ENCODE measurements at places on chromosomes 4 and X.

- DNase-seq, result no peak
Measured at GRCh38 chr4:131084997-131085396, 1989.0 kb downstream of the C4orf33 start.

- DNase-seq, result no peak
Measured at GRCh38 chrX:153725039-153725831, 579 bp downstream of the ABCD1 start.

- DNase-seq, result no peak
Measured at GRCh38 chrX:131703646-131704045, 159.8 kb downstream of the OR13H1 start.

DNA sequence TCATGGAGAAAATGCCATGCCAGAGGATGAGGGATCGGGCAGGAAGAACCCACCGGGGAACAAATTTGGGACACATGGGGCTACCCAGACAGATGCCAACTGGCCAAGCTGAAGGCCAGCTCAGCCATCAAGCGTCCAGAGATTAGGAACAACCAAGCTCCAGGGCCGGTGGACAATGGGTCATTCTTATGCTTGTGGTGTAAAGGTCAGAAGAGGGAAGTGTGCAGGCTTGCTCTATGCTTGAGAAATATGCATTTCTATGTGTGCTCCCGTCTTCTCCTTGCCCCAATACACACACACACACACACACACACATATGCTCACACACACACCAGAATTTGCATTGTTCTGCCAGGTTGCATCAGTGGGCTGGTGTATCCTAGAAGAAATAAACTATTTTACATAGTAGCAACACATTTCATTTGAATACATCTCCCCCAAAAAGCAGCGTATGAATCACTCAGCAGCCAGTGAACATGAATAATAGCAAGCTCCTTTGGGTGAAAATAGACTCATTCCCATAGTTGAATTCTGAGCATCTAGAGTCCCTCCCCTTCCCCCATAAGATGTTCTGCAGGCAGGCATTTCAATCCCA is 201.9 kb upstream of the PPARGC1A start:
- DNase-seq, result no peak

GRCh38 chrX:73563738-73564068 is 706 bp downstream of the CHIC1 start:
- no peak for DNase-seq

DNA sequence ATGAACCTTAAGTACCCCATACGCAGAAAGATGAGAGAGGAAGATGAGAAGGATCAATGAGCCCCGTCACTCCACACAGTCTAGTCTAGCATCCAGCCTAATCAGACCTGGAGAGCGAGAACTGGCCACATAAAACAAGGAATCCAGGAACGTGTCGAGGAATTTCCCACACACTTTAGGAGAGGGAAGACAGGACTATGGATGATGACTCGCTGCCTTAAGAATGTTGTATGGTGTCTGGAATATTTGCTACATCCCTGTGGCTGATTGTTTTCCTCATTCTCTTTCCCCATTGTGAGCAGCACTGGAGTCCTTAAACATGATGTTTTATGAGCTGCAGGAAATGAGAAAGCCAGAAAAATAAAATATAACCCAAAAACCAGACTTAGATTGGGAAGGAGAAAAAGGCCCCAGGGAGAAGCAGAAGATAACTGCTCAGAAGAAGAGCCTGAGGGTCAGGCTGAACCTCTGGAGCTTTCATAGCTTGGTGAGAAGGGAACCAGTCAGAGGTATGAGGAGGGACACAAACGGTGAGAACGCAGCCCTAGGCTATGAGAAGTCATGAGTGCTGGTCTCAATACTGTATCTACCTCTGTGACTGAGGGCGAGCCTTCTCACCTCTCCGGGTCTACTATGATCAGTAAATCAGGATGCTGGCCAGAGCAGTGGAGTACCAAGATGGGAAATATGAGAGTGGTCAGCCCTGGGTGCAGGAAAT is 139.5 kb upstream of the NOCT start:
- no peak for DNase-seq

DNA sequence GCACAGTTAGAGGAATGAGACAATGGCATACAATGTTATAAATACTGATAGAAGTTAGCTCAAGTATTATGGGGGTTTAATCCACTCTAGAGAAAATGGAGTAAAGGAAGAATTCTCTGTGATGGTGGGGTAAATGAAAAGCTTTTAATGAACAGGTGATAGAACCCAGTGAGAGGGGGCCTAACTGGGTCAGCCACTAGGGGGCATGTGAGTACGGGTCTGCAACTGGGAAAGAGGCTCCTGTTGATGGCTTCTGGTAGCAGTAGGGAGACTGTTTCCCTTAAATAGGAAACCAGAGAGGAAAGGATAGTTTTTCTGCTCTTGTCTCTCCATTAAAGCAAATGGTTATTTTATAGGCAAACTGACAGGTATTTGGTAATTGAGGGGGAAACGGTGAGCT is 132.8 kb upstream of the GPR101 start:
- no peak for DNase-seq

- DNase-seq, result no peak
Measured at GRCh38 chrX:24023972-24024669, 2.9 kb downstream of the KLHL15 start.

GRCh38 chrX:25017667-25018247 is 2.0 kb upstream of the ARX start:
- no peak for DNase-seq

- no peak for DNase-seq
Measured at GRCh38 chr4:6734165-6734786, 18.3 kb downstream of the BLOC1S4 start.

- DNase-seq, result no peak
Measured at GRCh38 chrX:37779857-37780256, at the start of gene CYBB. Gene CYBB (plus strand): TSS chrX:37780059. CDS start chrX:37780078, 19 bp downstream.

GRCh38 chrX:16445166-16445752 is 204.7 kb upstream of the S100G start:
- no peak for DNase-seq

- no peak for DNase-seq
Measured at GRCh38 chr4:138039010-138039409, 203.1 kb downstream of the SLC7A11 start.

DNA sequence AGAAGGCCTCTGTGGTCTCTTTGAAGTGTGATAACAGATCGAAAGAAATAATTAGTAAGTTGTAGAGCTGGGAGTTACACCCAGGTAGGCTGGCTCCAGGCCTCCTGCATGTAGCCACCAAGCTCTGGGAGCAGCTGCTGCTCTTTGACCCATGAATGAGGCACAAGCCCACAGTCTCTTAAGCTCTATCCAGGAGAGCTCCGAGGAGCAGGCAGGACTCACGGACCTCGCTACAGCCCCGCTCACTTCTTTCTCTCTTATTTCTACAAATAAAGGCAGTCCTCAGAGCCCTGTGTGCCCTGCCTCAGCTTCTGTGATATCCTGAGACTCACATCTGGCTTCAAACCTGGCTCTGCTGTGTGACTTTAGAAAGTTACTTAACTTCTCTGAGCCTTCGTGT is 86.9 kb downstream of the EVC start:
- no peak for DNase-seq

GRCh38 chr4:25500626-25501316 is 123.7 kb downstream of the ANAPC4 start:
- no peak for DNase-seq

DNA sequence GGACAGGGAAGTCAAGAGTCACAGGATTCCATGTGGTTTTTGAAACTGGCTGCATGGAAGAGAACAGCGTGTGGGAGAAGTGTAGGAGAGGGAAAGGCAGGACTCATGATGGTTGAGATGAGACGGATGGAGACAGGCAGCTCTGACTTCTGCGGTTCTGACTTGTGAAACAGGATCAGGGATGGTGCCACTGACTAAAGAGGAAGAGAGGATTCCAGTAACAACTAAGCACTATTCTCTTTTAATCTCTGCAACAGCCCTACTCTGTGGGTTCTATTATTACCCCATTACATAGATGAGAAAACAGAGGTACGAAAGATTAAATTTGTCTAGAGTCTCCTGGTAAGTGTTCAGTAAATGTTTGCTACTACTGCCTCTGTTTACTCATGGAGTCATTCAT is 156.3 kb downstream of the CBR4 start:
- no peak for DNase-seq

GRCh38 chr4:79050541-79050880 is 111.3 kb upstream of the PAQR3 start:
- DNase-seq, result no peak

- no peak for DNase-seq
Measured at GRCh38 chr4:183871581-183871980, 33.5 kb upstream of the STOX2 start.

DNA sequence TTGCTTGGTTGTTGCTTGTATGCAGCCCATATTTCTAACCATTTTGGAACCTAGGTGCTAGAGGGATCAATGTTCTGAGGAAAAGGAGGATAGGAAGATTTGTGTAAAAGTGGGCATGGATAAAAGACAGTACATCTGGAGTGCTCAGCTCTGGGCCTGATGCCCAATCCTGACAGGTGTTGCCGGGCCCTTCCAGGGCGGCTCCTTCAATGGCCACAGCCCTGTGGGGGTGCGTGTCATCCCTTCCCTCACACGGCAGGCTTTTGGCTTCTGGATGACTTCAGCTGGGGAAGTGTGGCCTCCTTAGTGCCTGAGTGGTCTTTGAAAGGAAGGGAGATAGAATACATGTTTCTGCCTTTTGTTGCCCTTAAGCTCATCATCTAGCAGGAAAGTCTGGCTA is 47.2 kb downstream of the NELFA start:
- no peak for DNase-seq

GRCh38 chr4:61773655-61774245 is 573.6 kb downstream of the ADGRL3 start:
- DNase-seq, result no peak

- DNase-seq, result no peak
Measured at GRCh38 chrX:137848266-137848905, 282.5 kb downstream of the ZIC3 start.

DNA sequence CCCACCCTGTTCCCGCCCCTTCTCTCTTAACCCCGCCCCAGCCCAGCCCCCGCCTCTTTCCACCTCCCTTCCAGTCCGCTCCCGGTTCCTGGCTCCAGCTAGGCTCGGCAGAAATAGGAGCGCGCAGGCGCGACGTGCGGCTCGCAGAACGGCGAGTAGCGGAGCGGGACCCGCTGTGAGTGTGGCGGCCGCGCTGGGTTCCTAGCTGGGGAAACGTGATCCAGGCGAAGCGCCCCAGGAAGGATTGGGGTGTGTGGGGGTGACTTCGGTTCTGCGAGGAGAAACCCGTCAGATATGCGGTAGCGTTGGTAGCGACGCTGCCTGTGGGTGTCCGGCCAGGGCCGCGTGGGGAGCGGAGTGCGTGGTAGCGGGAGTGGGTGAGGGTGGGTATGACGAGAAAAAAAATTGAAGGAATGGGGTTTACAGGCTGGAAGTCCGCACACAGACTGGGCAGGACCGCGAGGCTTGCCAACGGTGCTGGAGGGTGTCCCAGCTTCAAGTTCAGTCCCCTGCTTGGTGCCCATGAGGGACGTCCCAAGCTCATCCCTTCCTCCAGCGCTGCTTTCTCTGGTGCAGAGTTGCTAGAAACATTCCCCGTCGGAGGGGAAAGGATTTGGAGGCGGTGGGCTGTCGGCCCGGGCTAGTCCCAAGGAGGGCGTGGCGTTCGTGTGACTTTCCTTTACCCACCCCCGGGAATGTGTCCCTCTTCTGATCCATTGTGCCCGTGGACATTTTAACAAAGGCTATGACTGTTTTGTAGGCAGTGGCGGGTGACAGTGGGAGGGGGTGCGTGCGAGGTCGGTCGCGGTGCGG is at the start of gene PRRG1:
Gene PRRG1 (plus strand): TSS at position 144 of the 813 bp plus-strand sequence. CDS start 56,886 bp downstream, outside the sequence.
- no peak for DNase-seq

DNA sequence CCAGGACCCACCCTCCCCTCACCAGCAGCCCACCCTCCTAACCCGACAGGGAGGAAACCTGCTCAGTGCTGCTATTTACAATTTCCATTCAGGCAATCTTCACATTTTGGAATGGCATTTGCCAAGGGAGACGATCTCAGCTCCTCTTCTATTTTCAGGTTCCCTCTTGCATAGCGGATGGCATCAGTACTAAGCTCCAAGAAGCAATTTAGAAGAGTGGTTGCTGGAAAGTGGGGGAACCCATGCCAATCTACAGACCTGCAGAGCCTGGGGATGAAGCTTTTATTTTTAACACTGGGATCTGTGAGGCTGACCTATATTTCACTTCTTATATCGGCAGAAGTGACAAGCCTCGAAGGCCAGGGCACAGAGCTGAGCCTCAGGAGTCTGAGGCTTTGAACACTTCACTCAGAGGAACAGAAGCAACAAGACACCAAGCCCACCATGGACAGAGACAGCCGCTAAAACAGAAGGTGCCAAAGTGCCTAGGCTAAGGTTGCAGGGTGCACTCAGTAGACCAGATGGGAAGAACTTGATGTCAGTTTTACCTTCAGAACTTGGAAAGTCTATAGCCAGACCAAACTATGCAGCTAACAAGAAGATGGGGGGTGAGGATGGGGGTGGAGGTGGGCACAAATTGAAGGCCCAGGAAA is 44.0 kb downstream of the SCD5 start:
- no peak for DNase-seq

- no peak for DNase-seq
Measured at GRCh38 chrX:41737065-41737464, 13.1 kb downstream of the GPR82 start.

GRCh38 chr4:152585023-152585441 is 49.1 kb upstream of the FBXW7 start:
- no peak for DNase-seq
